ENCODE measurements at places on chromosomes 3 and 15.

DNA sequence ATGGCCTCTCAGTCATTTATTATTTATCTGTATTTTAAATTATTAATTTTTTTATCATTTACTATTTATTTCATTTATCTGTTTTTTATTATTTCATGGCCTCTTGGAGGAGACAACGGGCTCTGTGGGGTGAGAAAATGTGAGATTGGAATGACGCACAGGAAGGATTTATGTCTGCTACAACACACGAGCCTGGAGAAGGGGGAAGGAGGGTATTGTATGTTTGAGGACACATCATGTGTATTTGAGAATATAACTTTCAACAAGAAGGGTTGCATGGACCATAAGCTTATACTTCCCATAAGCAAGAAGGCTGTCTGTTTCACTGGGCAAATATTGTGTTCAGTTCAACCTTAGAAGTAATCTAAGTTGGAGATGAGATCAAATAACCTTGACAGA, 31.7 kb downstream of the LSM3 start:
- DNase-seq: no peak

DNA sequence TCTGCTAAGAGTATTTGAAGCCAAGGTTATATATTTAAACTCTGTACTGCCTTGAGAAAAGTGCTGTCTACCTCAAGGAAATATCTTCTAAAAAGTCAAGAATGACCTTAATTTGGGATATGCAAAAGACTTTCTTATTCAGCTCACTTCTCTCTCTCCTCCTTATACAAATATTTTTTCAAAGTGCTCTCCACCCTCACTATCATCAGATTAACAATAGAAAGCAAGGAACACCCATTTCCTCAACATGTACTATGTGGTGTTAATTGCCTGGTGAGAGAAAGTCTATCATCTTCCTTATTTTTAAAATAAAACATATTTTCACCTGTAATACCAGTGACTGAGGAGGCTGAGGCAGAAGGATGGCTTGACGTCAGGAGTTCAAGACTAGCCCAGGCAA, 44.4 kb upstream of the RSL24D1 start:
- DNase-seq: no peak

- no peak for DNase-seq
Measured at GRCh38 chr3:908839-909238, 184.0 kb upstream of the CNTN6 start.

- no peak for DNase-seq
Measured at GRCh38 chr15:39787479-39787878, 4.8 kb upstream of the FSIP1 start.

GRCh38 chr3:12906141-12906915, 65.0 kb upstream of the RPL32 start:
- no peak for DNase-seq

DNA sequence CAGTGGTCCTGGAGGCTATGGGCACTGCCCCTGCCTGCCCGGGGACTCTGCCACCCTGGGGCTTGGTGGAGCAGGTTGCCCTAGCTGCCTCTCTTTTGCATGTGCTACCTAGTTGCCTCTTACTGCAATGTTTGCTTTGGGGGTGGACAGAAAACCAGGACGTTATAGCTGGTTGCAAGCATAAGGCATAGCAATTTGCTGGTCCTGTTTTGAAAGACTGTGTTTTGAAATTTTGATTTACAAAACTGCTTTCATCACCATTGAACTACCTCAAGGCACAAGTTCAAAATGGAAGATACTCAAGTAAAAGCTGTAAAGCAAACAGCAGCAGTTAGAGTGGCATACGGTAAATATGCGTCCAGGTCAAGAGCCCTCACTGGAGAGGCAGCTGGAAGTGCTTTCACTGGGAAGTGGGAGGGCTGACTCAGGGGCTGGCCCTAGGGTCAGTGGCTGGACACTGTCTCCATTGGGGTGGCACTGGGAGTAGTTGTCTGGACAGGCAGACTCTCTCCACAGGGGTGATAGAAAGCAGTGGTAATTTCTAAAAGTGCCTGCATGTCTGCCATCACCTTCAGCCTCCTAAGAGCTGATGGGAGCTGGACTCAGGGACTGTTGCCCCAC, 138.1 kb downstream of the CHDH start:
- no peak for DNase-seq

DNA sequence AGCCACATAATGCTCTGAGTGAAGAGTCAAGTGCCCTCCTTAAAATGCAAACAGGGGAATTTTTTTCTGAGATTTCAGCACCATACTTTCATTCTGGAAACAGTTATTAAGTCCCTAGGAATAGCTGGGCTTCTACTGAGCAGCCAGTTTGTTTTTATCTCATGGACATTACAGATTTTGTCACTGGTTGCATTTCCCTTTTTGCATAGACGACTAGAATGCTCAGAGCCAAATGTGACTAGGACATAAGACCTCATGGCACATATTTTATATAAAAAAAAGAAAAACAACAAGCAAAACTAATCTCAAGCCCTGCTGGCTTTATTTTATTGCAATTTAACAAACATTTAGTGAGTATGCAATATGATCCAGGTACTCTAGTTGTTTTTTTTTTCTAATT, 112.7 kb upstream of the NANOGP8 start:
- no peak for DNase-seq

- DNase-seq: no peak
Measured at GRCh38 chr3:150786791-150787190, 23.8 kb upstream of the SIAH2 start.

DNA sequence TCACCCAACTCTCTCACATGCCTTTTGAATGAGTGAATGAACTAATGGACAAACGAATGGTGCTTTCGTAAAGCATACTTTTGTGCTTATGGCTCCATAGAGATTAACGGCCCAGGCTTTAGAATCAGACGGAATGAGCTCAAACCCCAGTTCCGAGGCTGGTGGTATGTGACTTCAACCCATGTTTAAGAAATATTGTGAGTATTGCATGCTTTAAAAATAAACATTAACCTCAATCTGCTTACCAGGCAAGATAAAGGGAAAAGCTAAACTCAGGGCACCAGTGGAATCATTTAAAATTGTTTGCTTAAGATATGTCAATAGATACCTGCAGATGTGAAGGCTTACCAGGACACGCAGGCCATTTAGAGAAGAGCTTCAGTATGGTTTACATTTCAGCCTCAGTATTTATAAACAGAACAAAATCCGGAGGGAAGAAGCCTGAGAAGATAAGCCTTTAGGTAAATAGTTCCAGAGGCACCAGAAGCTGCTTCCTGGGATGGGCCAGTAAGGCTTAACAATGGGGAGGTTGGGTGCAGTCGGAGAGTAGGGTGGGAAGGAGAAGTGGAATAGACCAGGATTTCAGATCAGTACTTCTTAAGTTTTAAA, 186.4 kb downstream of the ADAMTS9 start:
- no peak for DNase-seq

DNA sequence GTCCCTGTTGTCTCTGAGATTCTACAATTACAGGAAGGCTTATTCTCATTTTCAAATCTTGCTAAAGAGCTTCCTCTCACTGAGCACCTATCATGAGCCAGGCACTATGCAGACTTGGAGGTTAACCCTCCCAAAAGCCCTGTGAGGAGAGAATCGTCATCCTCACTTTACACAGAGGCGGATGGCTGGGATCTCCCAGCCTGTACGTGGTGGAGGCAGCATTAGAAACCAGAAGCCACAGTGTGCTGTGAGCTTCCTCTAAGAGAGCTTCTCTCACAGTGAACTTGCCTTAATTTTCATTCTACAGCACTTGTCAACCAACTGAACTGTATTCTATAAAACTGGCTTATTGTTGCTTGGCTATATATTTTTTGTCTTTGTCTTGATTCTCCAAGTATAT, 6.1 kb upstream of the DGKG start:
- DNase-seq: no peak

Data from OCI-LY7 (cell line).